ENCODE measurements at places on chromosomes 16 and 17. TPM values are rescaled to one million over a fixed set of nuclear protein-coding genes. Genes with fewer than 3 reads are reported as not detected.

DNA sequence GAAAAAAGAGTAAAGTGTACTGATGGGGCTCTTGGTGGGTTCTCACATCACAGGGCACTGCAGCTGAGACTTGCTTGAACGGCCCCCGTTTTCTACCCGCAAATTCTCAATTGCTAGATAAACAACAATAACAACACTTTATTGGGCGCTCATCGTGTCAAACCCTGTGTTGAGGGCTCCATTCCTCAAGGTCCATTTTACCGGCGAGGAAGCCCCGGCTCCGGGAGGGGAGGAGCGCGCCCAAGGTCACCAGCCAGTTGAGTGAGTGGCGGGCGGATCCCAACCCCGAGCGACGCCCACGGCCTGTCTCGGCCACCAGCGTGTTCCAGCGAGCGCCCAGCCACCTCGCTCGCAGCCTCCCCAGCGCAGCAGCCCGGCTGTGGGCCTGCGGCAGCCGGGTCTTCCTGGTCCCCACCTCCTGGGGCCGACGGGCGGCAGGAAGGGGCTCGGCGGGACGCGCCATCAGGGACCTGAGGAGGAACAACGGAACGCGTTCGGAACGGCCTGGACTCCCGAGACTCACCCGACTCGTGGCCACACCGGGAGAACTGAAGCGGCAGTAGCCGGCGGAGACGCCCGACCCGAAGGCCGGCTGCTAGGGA lies 373 bp downstream of the CMC2 start:
- peaks cover 13% of the 10 kb centered on the region for H3K4me1 ChIP-seq
- H3K27me3 ChIP-seq, result no peaks in the 10 kb centered on the region
- H3K4me3 ChIP-seq, result peak overlapping the region; percentile 89
- peak; percentile 81 for DNase-seq

DNA sequence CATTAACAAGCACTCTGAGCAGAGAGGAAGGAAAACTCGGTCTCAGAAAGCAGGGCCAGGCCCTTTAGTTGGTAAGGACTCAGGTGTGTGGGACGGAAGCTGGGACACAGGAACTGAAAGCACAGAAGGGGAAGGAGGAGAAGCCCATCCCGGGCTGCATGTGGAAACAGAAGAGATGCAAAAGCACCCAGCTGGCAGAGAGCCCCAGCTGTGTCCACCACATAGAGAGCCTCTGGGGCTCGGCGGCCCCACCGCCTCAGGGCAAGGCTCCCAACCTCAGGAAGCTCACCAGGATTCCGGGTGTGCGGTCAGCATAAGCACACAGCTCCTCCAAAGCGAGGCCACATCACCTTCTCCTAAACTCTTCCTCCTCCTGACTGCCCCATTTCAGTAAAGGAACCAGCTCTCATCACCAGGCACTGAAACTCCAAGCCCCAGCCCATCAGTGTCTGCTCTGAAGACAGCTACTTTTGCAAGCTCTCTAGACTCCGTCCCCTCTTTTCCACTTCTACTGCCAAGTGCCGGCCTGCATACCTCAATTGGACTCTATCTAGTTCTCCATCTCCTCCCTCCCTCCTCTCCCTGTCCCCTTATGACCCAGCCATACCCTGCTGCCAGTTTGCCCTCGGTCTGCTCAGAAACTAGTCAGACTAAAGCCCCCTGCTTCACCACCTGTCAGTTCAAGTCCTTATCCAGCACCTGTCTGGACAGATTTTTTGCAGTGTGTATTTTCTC lies 6.0 kb downstream of the ST3GAL2 start:
- no peak overlapping the region for H3K27ac ChIP-seq
- H3K36me3 ChIP-seq, result no peaks in the 10 kb centered on the region
- H3K4me3 ChIP-seq, result no peak overlapping the region

DNA sequence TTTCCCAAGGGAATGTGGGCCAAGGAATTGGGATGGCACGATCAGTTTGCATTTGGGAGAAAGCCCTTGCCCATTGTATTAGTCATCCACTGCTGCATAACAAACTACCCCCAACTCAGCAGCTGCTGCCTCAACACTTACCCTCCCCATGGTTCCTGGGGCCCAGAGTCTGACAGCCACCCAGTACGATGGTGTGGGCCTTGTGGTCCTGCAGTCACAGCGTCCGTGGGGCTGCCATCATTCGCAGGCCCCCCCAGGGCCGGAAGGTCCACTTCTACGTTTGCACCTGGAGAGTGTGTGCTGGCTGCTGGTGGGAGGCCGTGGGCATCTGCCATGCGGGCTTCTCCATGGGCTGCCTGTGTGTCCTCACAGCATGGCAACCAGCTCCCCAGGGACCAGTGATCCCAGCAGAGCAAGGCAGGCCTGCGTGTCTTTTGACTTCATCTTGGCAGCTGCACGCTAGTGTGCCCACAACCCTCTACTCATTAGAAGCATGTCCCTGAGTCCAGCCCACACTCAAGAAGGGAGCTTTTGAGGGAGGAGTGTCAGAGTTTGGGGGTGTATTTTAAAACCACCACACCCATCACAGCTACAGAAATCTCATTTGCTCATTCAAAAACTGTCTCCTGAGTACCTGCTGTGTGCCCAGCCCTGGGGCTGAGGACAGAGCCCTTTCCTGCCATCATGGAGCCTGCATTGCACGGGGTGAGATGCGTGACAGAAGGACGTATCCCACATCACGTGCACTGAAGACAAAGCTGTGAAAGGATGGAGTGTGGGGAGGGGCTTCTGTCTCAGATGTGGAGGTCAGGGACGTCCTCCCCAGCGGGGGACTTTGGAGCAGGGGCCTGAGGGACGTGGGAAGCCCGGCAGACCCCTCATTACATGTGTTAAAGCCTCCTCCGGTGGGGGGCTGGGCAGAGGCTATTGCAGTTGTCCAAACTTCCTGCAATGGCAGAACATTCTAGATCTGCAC lies 185.0 kb upstream of the ZNF469 start:
- no peaks in the 10 kb centered on the region for H3K36me3 ChIP-seq
- no peaks in the 10 kb centered on the region for H3K27me3 ChIP-seq
- no peak overlapping the region for H3K4me3 ChIP-seq
- H3K27ac ChIP-seq, result no peak overlapping the region
- DNase-seq, result no peak

DNA sequence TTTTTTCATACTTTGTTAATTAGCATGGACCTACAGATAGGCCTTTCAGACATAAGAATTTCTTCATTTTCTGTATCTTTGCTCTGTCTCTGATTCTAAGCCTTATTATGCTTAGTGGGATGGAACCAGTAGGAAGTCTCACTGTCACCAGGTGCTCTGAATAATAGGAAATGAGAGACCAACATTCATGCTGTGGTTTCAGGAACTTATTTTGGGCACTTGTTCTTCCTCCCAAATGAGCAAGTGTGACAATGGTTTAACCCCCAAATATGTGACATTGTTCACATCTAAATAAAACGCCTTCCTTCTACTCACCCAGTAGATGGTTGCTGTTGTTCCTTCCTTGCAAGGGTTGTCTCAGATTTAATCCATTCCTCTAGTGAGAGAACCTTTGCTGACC lies 100.2 kb downstream of the SYCE1L start:
- no peak overlapping the region for H3K27ac ChIP-seq
- H3K27me3 ChIP-seq, result no peaks in the 10 kb centered on the region
- no peak overlapping the region for H3K4me3 ChIP-seq
- H3K4me1 ChIP-seq, result no peaks in the 10 kb centered on the region
- H3K36me3 ChIP-seq, result no peaks in the 10 kb centered on the region

DNA sequence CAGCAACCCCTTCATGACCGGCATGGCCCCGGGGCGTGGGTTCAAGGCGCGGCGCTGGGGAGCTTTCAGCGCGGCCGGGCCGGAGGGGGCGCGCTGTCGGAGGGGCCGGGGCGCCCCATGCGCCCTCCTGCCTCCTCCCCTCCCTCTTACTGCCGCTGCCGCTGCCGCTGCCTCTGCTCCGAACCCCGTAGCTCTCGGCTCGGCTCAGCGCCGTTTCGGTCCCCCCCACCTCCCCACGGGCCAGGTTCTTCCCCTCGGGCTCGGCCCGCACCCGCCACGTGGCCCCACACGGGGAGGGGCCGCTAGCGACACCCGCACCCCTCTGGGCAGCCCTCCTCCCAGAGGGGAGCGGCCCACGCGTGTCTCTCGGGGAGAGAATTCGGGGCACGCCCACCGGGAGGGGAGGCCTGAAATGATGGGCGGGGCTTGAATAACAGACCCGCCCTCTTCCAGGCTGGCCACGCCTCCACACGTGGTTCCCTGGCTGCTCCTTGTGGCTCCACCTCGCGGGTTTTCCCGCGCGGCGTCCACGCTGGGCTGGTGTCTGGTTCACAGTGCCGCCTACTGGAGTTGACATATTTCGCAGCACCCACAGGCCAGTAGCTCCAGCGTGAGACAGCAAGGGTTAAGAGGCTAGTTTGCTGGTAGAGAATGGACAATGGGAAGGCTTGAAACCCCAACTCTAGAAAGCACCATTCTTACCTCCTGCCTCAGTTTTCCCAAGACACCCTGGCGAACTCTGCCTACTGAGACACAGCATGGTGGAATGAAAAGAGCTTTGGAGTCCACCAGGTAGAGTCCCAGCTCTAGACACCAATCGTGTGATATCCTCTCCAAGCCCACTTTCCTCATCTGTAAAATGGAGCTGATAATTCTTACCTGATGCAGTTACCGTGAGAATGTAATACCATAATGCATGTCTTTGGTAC lies at the start of gene KCNH4:
TSS of gene KCNH4 (minus strand) at position 221 of the 929 bp plus-strand sequence. CDS start at position 24, 197 bp downstream.
- peak; percentile 77 for DNase-seq
- H3K4me3 ChIP-seq, result peak within 1 kb of the TSS; percentile 46
- H3K4me1 ChIP-seq, result peaks cover 6% of the 10 kb centered on the region
- no peaks in the 10 kb centered on the region for H3K36me3 ChIP-seq

Gene MYH13
- not detected for total RNA-seq

Gene TBX6
- 3.0 TPM for total RNA-seq
